ENCODE measurements at places on chromosomes 1 and 21.

DNA sequence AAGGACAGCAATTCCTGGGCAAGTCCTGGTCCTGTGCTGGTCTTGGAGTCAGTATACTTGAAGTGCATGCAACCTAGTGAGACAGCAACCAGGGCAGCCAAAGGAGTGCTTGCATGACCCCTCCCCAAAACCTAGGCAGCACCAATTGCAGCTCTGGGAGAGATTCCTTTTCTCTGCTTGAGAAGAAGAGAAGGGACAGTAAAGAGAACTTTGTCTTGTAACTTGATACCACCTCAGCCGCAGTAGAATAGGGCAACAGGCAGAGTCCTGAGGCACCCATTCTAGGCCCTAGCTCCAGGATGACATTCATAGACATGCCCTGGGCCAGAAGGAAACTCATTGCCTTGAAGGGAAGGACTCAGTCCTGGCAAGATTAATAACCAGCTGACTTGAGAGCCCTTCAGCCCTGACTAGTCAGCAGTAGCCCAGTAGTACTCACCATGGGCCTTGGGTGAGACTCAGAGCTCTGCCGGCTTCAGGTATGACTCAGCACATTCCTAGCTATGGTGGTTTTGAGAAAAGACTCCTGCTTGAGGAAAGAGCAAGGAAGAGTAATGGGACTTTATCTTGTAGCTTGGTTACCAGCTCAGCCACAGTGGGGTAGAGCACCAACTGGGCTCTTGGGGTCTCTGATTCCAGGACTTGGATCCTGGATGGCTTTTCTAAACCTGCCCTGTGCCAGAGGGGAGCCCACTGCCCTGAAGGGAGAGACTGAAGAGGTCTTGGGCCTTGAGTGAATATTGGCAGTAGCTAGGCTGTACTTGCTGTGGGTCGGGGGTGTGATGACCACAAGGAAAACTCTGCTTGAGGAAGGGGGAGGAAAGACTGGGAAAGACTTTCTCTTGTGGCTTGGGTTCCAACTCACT, 51.7 kb upstream of the ACADM start:
- DNase-seq, result no peak

- DNase-seq, result no peak
These were observed 192.4 kb upstream of the SGIP1 start for GRCh38 chr1:66341446-66342089.

DNA sequence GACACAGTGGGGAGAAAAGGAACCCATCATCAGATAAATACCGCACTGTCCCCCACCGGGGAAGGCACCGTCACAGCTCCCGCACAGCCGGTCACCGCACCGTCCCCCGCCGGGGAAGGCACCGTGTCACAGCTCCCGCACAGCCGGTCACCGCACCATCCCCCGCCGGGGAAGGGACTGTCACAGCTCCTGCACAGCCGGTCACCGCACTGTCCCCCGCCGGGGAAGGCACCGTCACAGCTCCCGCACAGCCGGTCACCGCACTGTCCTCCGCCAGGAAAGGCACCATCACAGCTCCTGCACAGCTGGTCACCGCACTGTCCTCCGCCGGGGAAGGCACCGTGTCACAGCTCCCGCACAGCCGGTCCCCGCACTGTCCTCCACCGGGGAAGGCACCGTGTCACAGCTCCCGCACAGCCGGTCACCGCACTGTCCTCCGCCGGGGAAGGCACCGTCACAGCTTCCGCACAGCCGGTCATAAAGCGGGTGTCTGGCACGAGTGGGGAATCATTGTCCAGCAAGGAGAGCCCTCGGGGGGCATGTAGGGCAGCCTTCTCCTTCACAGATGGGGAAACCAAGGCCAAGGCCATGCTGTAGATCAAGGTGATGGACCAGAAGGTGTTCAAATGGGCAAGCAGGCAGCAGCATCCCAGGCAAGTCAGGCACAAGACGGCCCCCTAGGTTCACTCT, 280.1 kb downstream of the NPHP4 start:
- no peak for DNase-seq

GRCh38 chr1:28123461-28123961, 35.1 kb upstream of the EYA3 start:
- DNase-seq, result no peak

DNA sequence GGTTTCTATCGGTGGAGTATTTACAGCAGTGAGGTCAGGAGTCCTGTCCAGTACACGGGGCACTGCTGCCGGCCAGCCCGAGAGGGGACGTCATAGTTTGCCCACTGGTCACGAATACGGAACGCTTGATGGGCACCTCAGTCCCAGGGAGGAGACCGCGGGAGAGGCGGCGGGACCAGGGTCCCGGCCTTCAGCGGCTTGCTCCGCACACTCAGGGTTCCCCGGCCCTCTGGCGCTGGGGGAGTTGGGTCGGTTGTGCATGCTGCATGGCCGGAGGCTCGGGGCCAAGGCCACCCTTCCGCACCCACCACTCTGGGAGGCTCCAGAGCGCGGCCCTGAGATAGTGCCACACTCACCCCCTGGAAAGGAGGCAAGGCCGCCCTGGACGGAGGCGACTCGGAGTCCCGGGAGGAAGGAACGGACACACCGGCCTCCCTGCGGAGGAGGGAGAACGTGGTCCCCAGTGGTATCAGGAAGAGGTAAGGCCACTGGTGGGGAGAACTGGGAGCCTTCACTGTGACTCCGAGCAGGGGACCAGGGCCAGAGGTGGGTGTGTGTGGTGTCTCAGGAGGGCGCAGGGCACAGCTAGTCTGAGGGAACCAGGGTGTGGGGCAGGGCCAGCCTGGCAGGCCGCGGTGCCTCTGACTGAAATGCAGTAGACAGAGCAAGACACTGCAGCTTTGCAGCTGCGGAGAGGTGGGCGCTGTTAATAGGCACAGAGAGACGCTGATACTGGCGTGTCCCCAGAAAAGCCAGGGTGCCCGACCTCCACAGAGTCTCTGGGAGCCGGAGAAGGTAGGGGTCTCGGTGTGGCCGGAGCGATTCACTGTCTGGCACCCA, 28.6 kb upstream of the PRSS38 start:
- peak; percentile 23 for DNase-seq

- no peak for DNase-seq
These were observed 40.8 kb upstream of the PRRX1 start for GRCh38 chr1:170623171-170623570.

- DNase-seq, result no peak
These were observed 128.4 kb downstream of the CNIH3 start for GRCh38 chr1:224744521-224744920.

DNA sequence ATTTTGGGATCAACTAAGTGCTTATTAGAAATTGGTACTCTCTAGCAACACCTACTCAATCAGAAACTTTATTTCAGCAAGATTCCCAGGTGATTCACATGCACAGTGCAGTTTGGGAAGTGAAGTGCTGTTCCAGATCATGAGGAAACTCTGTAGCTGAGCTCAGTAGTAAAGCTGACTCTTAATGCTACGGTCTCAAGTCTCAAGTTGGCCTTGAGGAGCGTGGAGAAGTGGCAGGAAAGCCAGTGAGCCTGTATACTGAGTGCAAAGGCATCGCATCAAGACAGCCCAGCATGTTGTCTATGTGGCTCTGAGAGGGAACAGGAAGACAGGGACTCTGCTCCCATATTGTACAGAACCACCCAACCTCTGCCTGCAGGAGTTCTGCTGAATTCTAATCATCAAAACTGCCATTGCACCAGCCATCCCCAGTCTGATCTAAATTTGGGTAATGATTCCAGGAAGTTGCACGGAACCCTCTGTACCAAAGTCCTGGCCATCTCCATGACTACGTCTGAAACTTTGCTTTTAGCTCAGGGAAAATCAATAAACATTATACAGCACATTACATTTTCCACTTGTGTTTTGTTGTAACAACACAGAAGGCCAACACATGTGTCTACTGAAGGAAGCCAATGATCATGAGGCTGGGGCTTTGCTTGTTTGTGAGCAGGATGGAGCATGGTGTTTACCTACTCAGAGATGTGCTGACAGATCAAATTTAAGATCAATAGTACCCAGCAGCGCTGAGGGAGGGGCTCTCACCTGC, 105.1 kb upstream of the TLR5 start:
- DNase-seq, result no peak

GRCh38 chr1:92306020-92306419, 7.2 kb downstream of the RPAP2 start:
- DNase-seq, result no peak

DNA sequence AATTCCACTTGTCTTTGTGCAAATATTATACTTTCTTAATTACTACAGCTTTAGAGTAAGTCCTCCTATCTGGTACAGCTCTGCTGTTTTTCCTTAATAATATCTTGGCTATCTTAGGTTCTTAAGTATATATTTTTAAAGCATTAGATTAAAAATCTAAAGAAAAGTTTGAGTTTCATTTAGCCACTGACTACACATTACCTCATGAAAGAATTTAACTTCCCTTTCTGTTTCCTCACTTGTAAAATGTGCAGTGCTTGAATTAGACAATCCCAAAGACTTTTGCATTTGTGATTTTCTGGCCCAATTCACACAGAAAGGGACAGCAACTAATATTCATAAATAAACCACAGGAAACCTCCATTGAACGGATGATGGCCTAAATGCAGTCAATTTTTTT, 126.4 kb upstream of the SAMSN1 start:
- DNase-seq, result no peak
